Activated T-cell treated with anti-CD3 and anti-CD28 coated beads, Interleukin-2, amount 50 U/mL, for 48 hours (primary cell): ENCODE measurements at places on chromosomes 16 and 17.

- DNase-seq: no peak
Measured at GRCh38 chr16:24286741-24287405, 30.7 kb downstream of the CACNG3 start.

GRCh38 chr16:17416461-17417311, 54.1 kb downstream of the XYLT1 start:
- DNase-seq: peak; percentile 74

- no peak for DNase-seq
Measured at GRCh38 chr17:72411124-72411563, 290.3 kb downstream of the SOX9 start.

- peak; percentile 88 for DNase-seq
Measured at GRCh38 chr16:89917773-89918452, 749 bp upstream of the MC1R start.

GRCh38 chr16:52928955-52929354, 123.7 kb downstream of the CHD9NB start:
- no peak for DNase-seq

DNA sequence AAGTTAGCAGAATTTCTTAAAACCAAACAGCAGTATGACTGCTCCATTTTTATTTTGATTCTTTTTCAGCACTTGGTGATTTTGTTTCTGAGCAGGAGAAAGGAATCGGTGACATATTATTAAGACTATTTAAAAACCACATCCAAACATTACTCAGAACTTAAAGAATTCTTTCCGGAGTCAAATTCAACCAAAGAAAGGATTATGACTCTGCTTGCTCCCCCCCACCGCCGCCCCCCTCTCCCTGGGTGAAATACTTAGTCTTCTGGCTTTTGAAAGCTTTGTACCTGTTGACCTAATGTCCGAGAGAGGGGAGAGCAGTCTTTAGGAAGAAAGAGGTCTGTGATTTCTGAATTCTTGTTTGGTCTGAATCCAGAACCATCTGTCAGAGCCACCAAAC, 17.9 kb upstream of the COL1A1 start:
- no peak for DNase-seq

DNA sequence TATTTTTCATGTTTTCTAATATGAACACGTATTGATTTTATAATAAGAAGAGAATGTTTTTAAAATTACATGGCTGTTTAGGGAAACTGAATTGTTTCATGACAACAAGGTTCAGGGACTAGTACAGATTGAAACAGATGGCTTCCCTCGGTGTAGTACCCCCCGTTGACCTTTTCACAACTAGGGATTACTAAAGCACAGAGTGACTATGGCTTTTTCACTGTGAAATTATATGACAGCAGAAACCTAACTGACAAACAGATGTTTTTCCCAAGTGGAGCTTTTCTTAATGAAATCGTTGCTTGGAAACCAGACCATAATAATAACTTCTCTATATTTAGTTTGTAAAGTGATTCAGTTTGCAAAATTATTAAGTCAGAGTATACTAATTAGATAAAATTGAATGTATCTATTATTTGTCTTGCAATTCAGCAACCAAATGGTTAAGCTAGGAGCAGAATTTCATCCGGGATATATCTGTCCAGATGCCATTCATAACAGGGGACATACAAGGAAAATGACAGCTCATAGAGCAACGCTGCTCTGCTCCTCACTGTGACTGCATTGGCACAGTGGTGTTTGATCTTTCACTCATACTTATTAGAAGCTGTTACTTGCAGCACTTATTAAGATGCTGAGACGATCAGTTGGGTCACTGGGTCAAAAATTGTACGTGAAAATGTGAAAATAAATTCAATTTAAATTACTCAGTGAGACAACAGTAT, 111.7 kb downstream of the TANGO6 start:
- DNase-seq: no peak

DNA sequence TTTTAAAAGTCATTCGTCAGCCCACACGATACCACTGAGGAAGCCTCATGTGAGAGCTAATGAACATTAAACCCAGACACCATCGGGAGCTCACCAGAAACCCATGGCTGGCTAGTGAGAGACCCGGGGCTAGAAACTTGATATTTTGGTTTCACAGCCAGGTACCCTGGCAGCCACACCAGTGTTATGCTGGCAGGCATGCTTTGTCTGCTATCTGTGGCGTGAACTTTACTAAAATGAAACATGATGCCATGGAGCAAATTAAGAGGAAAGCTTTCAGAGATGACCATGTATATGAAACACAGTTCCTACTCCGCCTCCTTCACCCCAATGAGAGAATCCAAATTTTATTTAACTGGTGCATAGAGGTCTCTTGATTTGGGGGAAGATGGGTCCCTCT, 291.2 kb downstream of the IRX3 start:
- DNase-seq: no peak

- DNase-seq: no peak
Measured at GRCh38 chr17:32780721-32781120, 96.2 kb downstream of the MYO1D start.

- DNase-seq: no peak
Measured at GRCh38 chr16:12965274-12965804, 63.9 kb downstream of the SHISA9 start.

DNA sequence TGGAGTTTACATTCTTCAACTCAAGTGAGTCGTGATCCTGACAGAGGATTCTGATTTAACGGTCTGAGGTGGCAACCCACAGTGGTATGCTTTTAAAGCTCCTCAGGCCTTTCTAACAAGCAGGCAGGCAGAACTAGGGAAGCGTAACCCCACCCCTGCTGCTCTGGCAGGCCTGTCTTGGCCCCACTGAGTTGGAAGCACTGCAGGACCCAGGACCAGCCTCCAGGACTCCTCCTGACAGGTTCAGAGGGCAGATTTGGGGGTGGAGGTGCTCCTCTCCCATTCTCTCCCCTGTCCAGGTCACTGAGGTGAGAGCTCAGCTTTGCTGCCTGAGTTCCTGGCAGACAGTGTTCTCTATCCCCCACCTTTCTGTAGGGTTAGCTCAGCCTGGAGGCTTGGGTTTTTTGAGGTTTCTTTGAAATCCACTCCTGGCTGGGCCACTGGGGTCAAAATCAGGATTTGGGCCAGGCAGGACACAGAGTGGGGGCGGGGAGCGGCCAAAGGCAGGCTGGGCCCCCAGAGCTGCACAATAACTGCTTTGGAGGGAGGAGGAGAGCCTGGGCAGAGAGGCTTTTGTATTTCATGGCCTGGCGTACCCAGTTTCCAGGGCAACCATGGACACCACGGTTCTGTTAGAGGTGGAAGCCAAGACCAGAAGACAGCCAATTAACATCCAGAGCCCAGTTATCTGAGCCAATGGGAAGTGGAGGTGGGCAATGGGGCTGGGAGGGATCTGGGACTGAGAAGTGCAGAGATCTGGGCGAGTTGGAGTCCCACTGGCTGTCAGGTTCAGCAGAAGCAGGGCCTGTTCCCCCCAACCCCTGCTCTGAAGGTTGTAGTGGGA, 9.5 kb downstream of the MRPL27 start:
- DNase-seq: peak; percentile 19

- DNase-seq: no peak
Measured at GRCh38 chr16:12719972-12720371, 83.7 kb downstream of the CPPED1 start.

GRCh38 chr16:27427538-27427937, 25.6 kb downstream of the IL21R start:
- DNase-seq: peak; percentile 11
